NCI-H2081 treated with DMSO at 0.1 percent for 48 hours (cell line): ENCODE measurements at places on chromosomes 3 and 15.

- no peak for DNase-seq
Measured at GRCh38 chr15:72319360-72319984, 485 bp downstream of the CELF6 start.

DNA sequence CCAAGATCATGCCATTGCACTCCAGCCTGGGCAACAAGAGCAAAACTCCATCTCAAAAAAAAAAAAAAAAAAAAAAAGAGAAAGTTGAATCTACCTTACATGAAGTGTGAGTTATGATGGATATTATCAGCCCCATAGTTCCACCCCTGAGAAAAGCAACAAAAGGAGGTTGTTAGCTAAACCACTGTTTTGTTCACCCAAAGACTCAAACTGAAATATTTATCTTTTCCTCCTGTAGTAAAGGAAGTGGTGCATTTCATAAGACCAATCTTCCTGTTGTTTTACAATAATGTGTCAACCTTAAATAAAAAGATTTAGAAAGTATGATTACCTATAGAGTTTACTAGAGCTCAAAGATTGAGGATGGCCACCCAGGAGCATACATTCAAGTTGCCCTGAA lies 18.7 kb upstream of the TRMT10C start:
- DNase-seq = no peak

DNA sequence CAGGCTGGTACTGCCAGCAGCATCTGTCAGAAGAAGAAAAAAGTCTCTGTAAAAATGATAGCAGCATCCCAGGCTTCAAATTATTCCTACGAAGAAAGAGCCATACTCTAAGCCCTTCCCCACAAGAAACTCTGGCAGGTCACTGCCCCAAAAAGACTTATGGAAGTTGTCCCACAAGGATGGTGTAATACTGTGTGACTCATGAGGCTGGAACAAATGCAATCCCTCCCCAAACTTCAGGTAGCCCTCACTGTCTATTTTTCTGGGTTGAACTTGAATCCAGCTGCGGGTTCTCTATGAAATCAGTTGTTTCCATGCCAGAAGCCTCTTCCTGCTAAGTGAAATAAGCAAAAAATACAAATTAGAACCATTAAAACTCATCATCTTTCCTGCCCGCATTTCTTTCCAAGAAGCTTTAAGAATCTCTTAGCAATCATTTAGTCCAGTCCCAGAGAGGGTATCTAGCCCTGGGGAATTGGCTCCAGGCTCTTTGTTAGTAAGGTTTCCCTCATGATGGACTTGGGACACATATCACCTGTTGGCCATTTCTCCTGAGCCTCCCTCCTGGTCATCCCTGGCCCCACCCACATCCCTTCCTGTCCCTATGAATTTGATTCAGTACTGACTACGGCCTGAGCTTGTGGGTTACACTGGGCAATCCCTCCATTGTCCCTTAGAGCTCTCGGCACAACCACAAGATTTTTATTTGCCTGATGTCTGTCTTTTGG lies 51.7 kb downstream of the FAM174B start:
- DNase-seq = no peak

- DNase-seq = no peak
Measured at GRCh38 chr3:10417847-10418246, 87.5 kb downstream of the ATP2B2 start.
